ENCODE measurements at places on chromosomes 5 and 9.
A peak's percentile ranks its signal among the peaks of the same experiment; 100 is the strongest.

GRCh38 chr9:72597181-72597517, 75.7 kb downstream of the TMC1 start:
- DNase-seq: no peak

- DNase-seq: peak; percentile 31
Measured at GRCh38 chr5:39076757-39077728, 2.8 kb upstream of the RICTOR start.

DNA sequence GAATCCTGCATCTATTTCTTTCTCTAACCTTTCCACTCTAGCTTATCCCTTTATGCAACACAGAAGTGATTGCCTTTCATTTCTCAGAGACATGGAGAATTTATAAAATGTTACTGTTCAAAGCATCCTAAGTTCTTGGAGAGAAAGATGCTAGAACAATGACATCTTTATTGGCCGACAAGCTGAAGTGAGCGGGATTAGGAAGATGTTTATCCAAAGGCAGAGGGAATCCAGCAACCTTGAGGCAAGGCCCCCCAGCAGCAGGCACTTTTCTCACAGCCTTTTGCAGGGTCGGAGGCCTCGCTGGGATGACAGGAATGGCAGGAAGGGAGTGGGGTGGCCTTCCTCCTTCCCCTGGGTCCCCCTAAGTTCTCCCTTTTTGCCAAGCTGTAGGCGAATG, 204.8 kb downstream of the GAPVD1 start:
- DNase-seq: no peak

DNA sequence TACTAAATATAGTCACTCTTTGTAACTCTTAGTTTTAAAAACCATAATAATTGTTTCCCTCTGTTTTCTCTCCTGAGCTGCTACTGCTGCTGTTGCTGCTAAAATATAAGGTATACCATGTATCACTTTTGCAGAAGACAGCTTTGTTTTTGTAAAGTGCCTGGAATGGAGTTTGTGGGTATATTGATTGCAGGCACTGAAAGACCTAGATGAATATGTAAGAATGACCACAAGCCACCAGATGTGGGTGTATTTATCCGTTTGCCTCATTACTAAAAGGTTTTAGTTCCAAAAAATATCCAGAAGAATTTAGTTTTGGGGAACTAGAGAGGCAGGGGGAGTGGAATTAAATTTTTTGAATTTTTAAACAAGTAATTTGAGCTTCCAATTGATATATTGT, 151.1 kb upstream of the CDKN2B start:
- no peak for DNase-seq

GRCh38 chr5:149474198-149474597, 77.0 kb downstream of the CSNK1A1 start:
- no peak for DNase-seq

DNA sequence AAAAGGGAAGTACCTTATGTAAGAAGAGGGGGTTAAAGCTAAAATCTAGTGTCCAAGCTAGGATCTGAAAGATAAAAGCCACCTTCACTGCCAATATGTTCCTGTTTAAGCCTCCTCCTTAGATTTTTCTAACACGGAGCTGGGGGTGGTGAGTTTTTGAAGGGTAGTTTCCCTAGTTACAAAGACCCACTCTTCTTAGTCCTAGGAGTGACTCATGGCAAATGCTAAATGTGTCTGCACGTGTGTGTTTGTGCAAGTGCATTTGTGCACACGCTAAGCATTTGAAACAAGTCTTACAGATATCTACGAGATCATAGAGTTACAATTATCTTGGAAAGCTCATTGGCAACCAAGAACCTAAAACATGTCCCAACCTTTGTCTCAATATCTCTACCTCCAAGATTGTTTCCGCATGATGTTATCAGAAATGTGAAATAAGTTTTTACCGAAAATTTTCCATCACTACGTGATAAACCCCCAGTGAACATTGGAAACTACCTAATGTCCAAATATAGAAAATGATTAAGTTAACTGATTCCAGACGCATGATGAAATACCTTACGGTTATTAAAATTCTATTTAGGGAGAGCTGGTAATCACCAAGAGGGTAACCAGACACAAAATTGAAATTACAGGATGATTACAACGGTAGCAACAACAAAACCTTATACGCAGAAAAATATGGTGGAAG, 78.0 kb upstream of the HRH2 start:
- DNase-seq: no peak

- no peak for DNase-seq
Measured at GRCh38 chr5:79843450-79844388, 147.3 kb downstream of the MTX3 start.

- no peak for DNase-seq
Measured at GRCh38 chr5:54370982-54371381, 60.6 kb upstream of the ARL15 start.

DNA sequence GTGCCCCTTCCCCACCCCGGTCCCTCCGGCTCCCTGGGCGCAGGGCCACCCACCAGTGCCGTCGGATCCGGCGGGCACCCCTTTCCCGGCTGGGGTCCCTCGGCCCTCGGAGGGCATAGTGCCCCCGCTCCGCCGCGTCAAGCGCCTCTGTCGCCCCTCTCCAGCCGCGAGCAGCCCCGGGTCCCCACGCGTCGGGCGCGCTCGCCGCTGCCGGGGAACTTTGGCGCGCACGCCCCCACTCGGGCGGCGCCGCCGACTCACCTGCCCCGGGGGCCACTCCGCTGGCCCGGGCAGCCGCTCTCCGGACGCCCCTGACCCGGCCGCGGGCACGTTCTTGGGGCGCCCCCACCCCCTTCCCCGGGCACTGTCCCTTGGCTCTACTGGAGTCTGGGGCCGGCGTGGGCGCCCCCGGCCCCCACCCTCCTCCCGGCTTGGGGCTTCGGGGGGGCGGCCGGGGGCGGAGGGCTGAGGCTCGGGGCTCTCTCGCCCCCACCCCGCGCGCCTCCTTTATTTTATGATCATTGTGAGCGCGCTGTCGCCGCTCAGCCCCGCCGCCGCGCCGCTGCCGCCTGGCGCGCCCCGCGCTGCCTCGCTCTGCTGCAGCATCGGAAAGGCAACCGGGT, 1.1 kb upstream of the FAM78A start:
- DNase-seq: no peak

- DNase-seq: no peak
Measured at GRCh38 chr5:2277886-2278285, 395.2 kb upstream of the IRX4 start.

GRCh38 chr9:86605303-86605702, 251.1 kb upstream of the TUT7 start:
- no peak for DNase-seq

- no peak for DNase-seq
Measured at GRCh38 chr9:101543098-101543735, 9.6 kb downstream of the RNF20 start.

DNA sequence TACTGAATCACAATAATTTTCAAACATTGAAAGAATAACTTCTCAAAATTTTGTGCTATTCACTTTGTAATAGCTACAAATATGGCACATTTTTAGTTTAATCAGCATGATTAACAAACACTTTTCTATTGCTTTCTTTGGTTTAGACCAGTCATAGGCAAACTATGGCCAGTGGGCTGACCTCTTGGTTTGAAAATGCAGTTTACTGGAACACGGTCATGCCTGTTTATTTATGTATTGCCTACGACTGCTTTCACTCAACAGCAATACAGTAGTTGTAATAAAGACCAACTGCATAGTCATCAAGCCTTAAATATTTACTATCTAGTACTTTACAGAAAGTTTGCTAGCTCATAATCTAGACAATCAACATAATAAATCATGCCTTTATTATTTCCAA, 810.8 kb downstream of the TLE1 start:
- peak; percentile 25 for DNase-seq

- peak; percentile 68 for DNase-seq
Measured at GRCh38 chr5:36305571-36306326, 4.0 kb upstream of the RANBP3L start.

DNA sequence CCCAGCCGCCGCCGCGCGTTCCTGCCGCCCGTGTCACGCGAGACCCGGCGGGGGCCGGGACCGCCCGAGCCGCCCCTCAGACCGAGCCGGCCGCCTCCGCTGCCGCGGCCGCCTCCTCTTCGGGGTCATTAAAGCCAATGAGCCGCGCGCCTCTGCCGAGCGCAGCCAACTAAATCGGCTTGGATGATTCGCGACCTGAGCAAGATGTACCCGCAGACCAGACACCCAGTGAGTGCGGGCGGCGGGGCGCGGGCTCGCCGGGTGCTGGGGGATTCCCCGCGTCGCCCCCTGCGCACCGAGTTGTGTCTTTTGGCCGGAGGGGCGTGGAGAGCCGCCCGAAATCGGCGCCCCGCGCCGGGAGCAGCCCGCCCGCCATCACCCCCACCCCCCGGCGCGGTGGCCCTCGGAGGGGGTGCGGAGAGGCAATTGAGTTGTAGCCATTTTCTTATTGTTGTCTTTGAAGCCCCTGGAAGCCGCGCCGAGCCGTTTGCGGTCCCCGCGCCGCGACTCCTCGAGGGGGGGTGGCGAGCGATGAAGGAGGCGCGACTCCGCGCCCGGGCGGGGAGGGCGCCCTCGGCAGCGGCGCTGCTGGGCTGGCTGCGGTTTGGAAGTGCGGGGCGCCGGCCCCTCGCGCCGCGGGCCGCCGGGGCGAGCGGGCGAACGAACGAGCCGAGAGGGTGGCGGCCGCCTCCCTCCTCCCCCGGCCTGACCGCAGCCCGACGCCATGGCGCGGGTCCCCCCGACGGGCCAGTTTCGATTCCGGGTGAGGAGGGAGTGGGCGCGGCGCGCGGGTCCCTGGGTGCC, 1.0 kb downstream of the TLE4 start:
- peak; percentile 54 for DNase-seq

GRCh38 chr5:9335754-9336495, 209.9 kb downstream of the SEMA5A start:
- no peak for DNase-seq

DNA sequence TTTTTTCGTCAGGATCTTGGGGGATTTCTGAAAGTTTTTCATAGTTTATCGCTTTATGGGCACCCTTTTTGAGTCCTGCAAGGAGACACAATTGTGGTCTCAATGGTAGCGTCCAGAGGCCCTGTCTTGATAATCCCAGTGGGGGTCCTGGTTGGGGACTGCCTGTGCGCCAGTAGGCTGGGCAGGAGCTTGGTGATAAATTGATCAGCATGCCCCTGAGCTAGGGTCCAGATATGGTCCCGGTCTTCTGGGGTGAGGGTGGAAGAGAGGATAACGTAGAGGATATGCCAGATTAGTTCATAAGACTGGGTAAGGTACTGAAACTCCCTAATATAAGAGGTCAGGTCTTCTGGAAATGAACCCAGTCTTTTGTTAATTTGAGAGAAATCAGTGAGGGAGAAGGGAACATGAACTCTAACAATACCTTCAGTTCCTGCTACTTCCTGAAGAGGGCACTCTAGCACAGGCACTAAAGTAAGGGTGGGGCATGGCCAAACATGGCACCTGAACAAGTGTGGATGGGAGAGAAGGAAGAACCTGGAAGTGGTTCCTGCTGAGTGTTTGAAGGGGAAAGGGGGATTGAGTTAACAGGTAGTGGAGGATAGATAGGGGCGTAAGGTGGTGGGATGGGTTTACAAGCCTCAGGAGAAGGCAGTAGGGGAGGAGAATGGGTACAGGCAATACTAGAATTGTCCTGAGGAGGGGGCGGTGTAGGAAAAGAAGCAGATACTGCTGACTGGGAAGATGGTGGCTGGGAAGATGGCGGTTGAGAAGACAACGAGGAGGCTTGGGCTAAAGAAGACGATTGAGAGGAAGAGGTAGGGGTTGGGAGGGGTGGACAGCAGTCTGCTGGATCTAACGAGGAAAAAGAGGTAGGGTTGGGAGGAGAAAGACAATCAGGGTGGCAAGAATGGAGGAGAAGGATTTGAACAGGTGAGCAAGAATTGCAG, 33.8 kb upstream of the ANXA2R start:
- DNase-seq: peak; percentile 57

DNA sequence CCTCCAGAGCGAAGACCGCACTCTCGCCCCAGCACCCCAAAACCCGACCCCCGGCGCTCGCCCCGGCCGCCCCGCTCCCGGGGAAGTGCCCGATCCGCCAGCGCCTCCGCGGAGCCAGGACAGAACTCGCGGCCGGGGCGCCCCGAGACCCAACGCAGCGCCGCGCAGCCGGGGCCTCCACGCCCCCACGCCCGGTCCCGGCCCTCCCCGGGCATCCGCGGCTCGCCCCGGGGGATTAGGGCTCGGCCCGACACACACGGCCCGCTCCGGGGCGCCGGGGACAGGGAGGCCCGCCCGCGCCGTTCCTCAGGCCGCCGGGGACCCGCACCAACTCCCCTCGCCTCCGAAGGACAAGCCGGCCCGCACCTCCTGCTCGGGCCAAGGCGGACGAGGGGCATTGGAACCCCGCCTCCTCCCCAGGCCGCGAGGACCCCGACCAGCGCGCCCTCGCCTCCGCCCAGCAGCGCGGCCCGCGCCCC, 544 bp downstream of the FNBP1 start:
- DNase-seq: no peak

- peak; percentile 65 for DNase-seq
Measured at GRCh38 chr5:56328753-56329560, 95.8 kb upstream of the ANKRD55 start.

- DNase-seq: no peak
Measured at GRCh38 chr5:123297198-123297831, 125.9 kb downstream of the CEP120 start.

DNA sequence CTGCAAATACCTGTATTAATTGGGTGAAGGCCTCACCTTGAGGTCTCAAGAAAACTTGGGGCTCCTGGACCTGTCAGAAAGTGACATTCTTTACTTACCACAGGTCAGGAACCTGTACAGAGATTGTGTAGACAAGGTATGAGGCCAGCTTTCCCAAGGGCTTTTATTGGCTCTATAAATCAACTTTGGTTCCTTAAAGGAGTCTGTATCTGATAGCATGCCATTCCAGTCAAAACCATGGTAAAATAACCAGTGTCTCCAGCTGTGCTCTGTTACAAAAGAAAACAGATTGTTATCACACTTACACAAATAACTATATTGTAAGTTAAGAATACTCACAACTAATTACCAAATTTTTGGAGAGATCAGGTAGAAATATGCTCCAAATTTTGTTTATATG, 64.5 kb downstream of the COL15A1 start:
- no peak for DNase-seq

- no peak for DNase-seq
Measured at GRCh38 chr9:70868041-70868440, 253.4 kb downstream of the TRPM3 start.

GRCh38 chr9:118108971-118109370, 404.8 kb downstream of the TLR4 start:
- DNase-seq: no peak

GRCh38 chr5:177598477-177598876, 1.5 kb upstream of the B4GALT7 start:
- no peak for DNase-seq

DNA sequence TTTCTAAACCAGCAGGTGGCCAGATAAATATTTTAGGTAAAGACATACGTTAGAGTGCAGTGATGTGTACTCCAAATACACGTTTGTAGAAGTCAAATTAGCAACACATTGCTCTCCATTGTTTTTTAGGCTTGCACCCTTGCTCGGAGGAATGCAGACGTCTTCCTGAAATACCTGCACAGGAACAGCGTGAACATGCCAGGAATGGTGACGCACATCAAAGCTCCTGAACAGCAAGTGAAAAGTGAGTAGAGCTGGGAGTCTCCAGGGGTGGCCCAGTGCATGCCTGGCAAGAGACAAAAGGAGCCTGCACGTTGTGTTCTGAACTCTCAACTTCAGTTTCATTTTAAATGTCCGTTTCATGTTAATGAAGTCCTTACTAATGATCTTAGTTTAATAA, 207.5 kb upstream of the OTULINL start:
- DNase-seq: no peak

All from fibroblast of pulmonary artery (primary cell).